Large intestine (tissue), 12 donors: ENCODE measurements at places on chromosomes 7 and 10.

DNA sequence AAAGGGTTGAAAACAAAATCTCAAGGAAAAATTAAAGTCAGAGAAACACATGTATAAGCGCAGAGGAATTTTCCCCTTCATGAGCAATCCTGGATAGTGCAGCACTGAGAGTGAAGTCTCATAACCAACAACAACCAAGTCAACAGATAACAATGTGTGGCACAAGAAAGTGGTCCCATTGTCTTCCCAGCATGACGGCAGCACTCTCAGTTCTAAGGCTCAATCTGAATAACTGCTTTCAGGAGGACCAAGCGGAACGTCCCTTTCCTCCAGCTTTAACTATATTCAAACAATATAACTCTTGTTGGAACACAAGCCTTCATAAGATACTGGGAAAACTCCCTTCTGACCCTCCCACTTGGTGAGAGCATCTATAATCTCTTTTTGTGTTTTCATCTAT, 137.9 kb downstream of the RAPGEF5 start:
- H3K36me3 ChIP-seq: peaks cover 14% of the 10 kb centered on the region
- peak overlapping the region; percentile 8 for H3K4me3 ChIP-seq
- no peaks in the 10 kb centered on the region for H3K27me3 ChIP-seq
- H3K27ac ChIP-seq: no peak overlapping the region

DNA sequence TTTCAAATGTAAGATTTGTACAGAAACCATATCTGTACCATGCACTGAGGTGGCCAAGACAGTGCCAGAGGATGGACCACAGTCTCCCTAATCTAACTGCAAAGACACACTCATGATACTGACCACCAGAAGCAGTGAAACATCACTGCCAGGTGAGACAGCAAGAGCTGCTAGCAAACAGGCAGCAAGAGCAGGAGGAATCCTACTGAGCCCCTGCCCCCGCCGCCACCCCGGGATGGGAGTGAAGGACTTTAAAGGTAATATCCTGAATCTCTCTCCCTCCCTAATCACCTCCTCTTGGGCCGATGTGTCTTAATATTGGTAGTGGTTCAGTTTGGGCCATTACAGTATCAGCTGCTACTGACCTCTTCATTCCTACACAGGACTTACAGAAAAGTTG, 144.3 kb downstream of the XPNPEP1 start:
- no peaks in the 10 kb centered on the region for H3K36me3 ChIP-seq
- no peak overlapping the region for H3K27ac ChIP-seq
- DNase-seq: no peak

GRCh38 chr7:70383066-70383782, 748.7 kb upstream of the GALNT17 start:
- no peak overlapping the region for H3K27ac ChIP-seq
- H3K27me3 ChIP-seq: no peaks in the 10 kb centered on the region
- no peak for DNase-seq
- no peaks in the 10 kb centered on the region for H3K36me3 ChIP-seq
- H3K4me1 ChIP-seq: no peaks in the 10 kb centered on the region

- DNase-seq: peak; percentile 37
- no peak overlapping the region for H3K4me3 ChIP-seq
- H3K36me3 ChIP-seq: no peaks in the 10 kb centered on the region
- H3K4me1 ChIP-seq: no peaks in the 10 kb centered on the region
- H3K27me3 ChIP-seq: no peaks in the 10 kb centered on the region
Observed at GRCh38 chr10:112721080-112721698, 228.9 kb upstream of the TCF7L2 start.

GRCh38 chr7:5248201-5248885, 34.4 kb upstream of the SLC29A4 start:
- no peaks in the 10 kb centered on the region for H3K36me3 ChIP-seq
- no peaks in the 10 kb centered on the region for H3K4me1 ChIP-seq
- peak; percentile 65 for DNase-seq
- peak overlapping the region; percentile 42 for H3K27ac ChIP-seq

DNA sequence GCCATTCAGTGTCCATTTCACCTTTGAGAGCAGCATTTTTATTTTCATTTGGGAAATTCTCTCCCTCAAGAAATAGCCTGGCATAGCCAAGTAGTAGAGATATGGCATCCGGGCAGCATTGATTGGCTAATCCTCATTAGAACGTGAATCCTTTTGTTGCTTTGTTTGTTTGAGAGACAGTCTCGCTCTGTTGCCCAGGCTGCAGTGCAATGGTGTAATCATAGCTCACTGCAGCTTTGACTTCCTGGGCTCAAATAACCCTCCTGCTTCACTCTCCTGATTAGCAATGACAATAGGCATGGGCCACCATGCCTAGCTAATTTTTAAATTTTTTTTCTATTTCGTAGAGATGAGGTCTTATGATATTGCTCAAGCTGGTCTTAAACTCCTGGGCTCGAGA, 1174.9 kb upstream of the AUTS2 start:
- H3K36me3 ChIP-seq: no peaks in the 10 kb centered on the region
- H3K4me1 ChIP-seq: no peaks in the 10 kb centered on the region
- H3K27ac ChIP-seq: no peak overlapping the region
- no peak for DNase-seq
- H3K4me3 ChIP-seq: no peak overlapping the region

DNA sequence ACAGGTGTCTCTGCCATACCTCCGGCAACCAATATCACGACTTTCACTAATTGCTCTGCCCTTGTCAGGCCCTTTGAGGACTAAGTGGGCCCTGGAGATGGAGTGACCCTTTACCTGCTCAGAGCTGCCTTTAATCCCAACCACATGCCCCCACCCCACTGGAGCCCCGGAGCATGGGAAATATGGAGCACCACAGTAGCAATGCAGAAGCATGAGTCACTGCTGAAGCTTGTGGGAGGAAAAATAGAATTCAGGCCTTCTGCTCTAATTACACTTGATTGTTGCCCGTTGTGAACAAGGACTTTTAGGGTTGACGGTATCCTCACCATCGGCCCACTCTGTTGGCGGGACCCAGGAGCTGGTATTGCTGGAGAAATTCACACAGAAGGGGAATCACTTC, 52.5 kb upstream of the FRMD4A start:
- H3K27me3 ChIP-seq: no peaks in the 10 kb centered on the region
- no peak for DNase-seq
- no peaks in the 10 kb centered on the region for H3K36me3 ChIP-seq
- no peaks in the 10 kb centered on the region for H3K4me1 ChIP-seq

GRCh38 chr7:25754751-25755150, 397.2 kb upstream of the NFE2L3 start:
- H3K27me3 ChIP-seq: peaks cover 6% of the 10 kb centered on the region
- H3K4me1 ChIP-seq: no peaks in the 10 kb centered on the region
- H3K27ac ChIP-seq: no peak overlapping the region
- H3K36me3 ChIP-seq: no peaks in the 10 kb centered on the region
- H3K4me3 ChIP-seq: no peak overlapping the region

DNA sequence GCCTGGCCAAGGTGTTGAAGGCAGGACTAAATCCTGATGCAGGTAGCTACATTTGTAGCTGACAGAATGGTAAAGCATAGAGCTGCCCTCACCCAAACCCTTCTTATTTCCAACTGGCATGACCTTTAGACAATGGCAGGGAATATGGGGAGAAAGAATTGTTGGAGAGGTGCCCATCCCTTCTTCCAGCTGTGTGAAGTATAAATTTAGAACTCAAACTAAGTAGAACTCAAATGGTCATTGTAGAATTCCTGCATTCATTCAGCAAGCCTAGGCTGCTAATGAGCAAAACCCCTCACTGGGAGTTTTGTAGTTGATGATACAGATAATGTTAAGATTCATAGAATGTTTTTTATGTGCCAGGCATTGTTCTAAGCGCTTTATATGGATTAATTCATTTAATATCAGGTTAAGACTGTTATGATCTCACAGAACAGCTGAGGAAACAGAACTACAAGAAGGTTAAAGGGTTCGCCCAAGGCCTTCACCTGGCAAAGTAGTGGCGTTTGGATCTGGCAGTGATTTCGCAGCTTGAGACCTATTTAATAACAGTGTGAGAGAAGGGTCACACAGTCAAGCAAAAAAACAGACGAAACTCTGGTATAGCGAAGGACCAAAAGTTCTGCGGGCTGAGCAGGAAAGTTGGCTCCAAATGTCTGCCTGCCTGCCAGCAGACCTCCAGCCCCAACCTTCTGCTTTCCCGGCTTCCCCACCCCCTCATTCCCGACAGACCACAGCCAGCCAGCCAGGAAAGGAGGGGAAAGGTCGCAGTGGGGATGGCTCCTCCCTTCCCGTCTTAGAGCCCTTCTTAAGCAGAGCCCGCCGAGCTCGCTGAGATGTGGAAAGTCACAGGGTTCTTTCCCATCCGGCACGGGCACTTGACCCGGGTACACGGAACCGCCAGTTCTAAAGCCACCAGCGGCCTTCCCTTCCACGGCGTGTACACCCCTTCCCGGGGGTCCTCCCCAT, 1.6 kb upstream of the HILPDA start:
- H3K27ac ChIP-seq: peak overlapping the region; percentile 87
- H3K27me3 ChIP-seq: no peaks in the 10 kb centered on the region
- H3K4me1 ChIP-seq: peaks cover 34% of the 10 kb centered on the region
- H3K36me3 ChIP-seq: peaks cover 6% of the 10 kb centered on the region

DNA sequence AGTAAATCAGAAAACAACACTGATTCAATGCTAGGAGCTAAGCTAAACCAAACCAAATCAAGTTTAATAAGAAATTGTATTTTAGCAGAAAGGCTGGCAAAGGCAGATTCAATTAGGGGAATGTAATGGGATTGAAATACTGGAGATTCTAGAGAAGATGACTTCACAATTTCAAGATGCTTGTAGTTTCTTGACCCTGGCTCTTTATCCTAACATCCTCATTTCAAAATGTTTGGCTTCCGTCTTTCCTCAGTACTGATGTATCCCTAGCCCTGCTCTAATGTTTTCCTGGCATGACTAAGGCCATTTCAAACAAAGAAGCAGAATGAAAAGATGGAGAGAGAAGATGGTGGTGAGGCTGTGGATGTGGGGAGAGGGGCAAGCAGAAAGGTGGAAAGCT, 2.7 kb upstream of the JCAD start:
- H3K27ac ChIP-seq: no peak overlapping the region
- H3K4me1 ChIP-seq: no peaks in the 10 kb centered on the region
- no peaks in the 10 kb centered on the region for H3K36me3 ChIP-seq
- H3K4me3 ChIP-seq: no peak overlapping the region
- H3K27me3 ChIP-seq: peaks cover 45% of the 10 kb centered on the region
- no peak for DNase-seq

- H3K4me1 ChIP-seq: no peaks in the 10 kb centered on the region
- no peak for DNase-seq
- no peak overlapping the region for H3K27ac ChIP-seq
- H3K27me3 ChIP-seq: no peaks in the 10 kb centered on the region
- no peaks in the 10 kb centered on the region for H3K36me3 ChIP-seq
Observed at GRCh38 chr7:45601816-45602540, 27.8 kb downstream of the ADCY1 start.

DNA sequence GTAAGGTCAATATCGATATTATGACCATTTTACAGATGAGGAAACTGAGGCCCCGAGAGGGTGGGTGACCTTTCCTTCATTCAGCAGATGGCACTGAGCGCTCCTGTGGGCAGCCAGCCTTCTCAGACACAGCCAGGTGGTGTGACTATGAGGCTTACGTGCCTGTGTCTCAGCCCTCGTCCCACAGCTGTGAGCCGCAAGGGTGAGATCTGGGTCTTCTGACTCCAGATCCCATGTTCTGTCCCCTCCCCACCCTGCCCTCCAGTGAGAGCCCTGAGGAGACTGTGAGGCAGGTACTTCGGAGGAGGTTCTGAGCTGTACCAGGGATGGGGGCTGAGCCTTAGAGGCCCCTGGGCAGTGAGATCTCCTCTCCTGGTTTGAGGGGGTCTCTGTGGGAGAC, 613.8 kb upstream of the FOXK1 start:
- H3K4me1 ChIP-seq: no peaks in the 10 kb centered on the region
- DNase-seq: no peak
- H3K27ac ChIP-seq: no peak overlapping the region
- H3K27me3 ChIP-seq: no peaks in the 10 kb centered on the region
- no peak overlapping the region for H3K4me3 ChIP-seq

DNA sequence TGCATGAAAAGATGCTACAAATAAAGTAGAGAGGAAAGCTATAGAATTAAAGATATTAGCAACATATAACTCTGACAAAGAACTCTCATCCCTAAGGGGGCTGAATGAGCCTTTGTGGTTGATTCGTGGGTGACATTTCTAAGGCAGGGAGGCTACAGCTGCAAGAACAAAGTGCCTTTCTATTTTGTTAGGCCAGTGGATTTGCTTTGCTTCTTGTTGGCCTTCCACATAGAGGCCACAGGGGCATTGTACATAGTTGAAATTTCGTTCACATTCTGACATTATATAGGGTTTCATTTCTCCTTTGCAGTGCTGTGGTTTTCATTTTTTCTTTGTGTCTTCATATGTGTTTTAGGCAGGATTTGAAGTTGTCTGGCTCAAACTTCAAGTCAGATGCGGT, 819.2 kb upstream of the C7orf33 start:
- no peaks in the 10 kb centered on the region for H3K27me3 ChIP-seq
- H3K27ac ChIP-seq: no peak overlapping the region
- no peak for DNase-seq
- no peaks in the 10 kb centered on the region for H3K36me3 ChIP-seq

DNA sequence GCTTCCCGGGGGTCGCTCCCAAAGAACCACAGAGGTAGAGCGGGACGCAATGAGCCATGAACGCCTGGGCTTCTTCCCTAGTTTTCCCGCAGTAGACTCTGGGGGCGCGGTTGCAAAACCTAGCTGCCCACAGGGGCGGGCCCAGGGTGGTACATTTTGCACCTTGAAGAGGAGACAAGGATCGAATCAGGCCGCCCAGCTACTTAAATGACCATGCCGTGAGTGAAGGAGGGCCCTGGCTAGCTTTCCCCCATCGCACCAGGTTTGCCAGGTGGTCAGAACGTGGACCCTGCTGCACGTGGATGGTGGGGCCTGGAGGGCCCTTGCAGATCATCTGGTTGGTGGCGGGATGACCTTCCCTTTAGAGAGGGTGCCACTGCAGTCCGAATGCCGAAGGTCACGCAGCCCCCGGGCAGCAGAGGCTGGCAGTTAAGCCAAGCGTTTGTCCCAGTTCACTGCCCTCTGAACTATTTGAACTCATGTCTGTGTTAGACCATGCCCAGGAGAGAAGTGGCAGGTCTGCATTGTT, 604 bp upstream of the SHTN1 start:
- no peaks in the 10 kb centered on the region for H3K36me3 ChIP-seq
- peak overlapping the region; percentile 89 for H3K27ac ChIP-seq
- H3K4me3 ChIP-seq: peak overlapping the region; percentile 81
- no peaks in the 10 kb centered on the region for H3K27me3 ChIP-seq

- no peak for DNase-seq
- peak overlapping the region; percentile 71 for H3K27ac ChIP-seq
- peak overlapping the region; percentile 96 for H3K4me3 ChIP-seq
- H3K4me1 ChIP-seq: no peaks in the 10 kb centered on the region
- peaks cover 16% of the 10 kb centered on the region for H3K36me3 ChIP-seq
Observed at GRCh38 chr10:7788639-7789286, 786 bp downstream of the ATP5F1C start.

GRCh38 chr10:86663046-86663345, 5.3 kb upstream of the LDB3 start:
- no peak overlapping the region for H3K4me3 ChIP-seq
- H3K27ac ChIP-seq: no peak overlapping the region
- no peaks in the 10 kb centered on the region for H3K36me3 ChIP-seq
- H3K27me3 ChIP-seq: no peaks in the 10 kb centered on the region

DNA sequence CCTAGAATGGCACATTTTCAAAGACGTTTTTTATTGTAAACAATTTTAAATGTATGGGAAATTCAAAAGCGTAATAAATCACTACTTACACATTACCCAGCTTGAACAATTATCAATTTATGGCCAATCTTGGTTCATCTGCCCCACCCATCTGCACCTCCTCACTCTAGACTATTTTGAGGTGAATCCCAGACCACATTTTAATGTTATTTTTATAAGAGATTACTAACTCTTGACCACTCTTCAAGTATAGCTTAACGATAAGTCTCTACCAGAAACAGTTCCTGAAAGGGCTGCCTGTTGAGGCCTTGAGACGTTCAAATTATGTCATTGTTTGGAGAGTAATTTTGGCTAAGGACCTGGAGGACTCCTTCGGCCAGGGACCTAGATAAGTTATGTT, 33.2 kb downstream of the ECHDC3 start:
- no peak overlapping the region for H3K27ac ChIP-seq
- no peak overlapping the region for H3K4me3 ChIP-seq
- H3K36me3 ChIP-seq: no peaks in the 10 kb centered on the region
